Activated gamma-delta T cell (primary cell): ENCODE measurements at places on chromosomes 1 and 21.

GRCh38 chr1:240178366-240178765, 86.7 kb downstream of the FMN2 start:
- no peak for DNase-seq

DNA sequence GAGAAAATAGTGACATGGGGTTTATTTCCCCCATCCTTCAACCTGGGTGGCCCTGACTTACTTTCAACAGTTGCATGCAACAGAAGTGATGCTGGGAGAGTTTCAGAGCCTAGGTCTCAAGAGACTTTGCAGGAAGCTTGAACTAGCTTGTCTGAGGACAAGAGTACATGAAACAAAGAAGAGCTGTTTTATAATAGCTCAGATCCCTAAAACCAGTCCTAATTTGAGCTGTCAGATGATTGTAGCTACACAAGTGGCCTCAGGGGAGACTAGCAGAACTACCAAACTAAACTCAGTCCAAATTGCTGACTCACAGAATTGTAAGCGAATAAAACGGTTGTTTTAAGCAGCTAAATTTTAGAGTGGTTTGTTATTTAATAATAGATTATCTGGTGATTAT, 17.1 kb downstream of the RC3H1 start:
- no peak for DNase-seq

DNA sequence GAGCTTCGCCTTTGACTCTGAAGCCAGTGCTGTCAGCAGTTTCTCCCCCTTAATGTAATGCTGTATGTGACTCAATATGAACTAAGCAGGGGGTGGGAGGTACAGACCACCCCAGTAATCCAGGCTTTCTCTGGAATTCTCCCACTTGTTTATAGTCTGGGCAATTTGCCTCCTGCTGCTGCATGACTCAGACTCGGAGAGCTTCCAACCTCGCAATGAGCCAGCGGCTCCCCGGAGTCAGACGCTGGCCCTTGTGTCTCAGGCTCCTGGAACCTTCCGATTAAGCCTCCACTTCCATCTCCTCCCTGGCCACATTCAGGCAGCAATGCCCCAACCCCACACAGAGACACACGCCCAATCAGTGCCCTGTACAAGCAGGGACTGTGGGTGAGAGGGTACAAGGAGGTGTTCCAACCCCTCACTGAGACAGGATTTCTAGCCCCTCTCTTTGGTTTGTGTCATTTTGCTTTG, 471.7 kb upstream of the VAMP3 start:
- DNase-seq: no peak

DNA sequence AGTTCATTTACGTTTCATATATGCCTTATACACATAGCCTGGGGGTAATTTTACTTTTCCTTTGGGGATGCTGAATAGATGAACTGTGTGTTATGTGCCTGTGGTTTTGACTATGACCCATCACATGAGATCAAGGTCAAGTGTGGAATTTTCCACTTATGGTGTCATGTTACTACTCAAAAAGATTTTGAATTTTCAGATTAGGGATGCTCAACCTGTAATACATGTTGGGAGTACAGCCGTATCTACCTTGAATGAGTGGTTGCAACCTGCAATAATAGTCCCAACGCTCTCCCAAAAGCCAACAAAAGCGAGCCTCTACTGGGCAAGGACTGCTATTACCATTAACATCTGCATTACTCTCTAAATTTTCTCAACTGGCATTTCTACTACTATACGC, 68.5 kb upstream of the SDC3 start:
- no peak for DNase-seq

DNA sequence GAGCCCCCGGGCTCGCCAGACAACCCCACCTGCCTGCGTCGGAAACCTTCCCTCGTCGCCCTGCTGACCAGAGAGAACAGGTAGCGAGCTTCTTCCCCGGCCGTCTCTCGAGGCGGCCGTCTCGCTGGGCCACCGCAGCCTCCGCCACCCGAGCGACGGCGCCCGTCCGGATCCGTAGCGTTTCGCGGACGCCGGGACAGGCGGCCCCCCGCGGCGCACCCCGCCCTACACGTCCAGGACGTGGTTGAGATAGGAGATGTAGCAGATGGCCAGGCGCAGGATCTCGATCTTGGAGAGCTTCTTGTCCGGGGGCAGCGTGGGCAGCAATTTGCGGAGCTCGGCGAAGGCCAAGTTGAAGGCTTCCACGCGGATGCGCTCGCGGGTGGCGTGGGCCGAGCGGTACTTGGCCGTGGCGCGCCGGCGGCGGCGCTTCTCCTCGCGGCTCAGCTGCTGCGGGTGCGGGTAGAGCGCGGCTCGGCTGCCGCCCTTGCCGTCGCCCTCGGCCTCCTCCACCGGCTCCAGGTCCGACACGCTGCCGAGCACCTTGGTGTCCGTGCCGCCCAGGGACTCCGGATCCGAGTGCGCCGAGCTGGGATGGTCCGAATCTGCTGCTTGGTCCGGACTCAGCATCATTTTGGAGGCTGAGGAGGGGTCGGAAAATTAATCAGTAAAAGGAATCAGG, 3.0 kb downstream of the NHLH2 start:
- DNase-seq: no peak

GRCh38 chr1:153350321-153350957, 1.8 kb upstream of the PGLYRP4 start:
- DNase-seq: no peak

DNA sequence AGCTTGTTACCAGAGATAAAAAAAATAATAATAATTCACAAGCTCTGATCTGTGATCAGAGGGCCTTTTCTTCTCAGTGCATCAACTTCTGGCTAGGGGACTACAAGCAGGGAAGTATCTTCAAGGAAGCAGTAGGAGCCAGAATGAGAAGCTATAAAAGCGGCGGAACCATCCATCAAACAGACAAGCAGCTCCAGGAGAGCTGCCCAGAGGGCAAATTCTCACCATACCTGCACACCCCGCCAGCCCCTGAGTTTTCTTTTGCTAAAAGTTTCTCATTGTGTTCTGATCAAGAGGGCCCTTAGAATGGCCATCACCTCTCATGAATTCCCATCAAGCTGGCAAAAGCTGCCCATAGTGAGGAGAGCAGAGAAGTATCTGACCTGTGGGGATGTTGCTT, 99.4 kb downstream of the SMYD2 start:
- DNase-seq: no peak

- DNase-seq: no peak
These were observed 34.6 kb downstream of the UMODL1 start for GRCh38 chr21:42105476-42106315.

DNA sequence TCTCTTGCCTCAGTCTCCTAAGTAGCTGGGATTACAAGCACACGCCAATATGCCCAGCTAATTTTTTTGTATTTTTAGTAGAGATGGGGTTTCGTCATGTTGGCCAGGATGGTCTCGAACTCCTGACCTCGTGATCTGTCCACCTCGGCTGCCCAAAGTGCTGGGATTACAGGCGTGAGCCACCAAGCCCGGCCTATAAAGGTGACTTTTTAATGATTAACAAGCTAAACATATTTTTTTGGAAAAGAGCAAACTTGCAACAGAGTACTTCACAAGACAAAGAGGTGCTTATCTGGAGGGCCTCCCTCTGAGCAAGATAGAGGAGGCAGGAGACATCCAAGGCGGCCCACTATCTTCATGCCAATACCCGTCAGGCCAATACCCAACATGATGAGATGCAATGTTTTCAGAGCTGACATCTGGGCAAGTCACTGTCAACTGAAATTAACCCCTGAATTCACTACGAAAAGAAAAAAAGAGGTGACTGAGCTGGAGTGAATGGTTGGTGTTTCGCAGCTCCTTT, 10.5 kb downstream of the BCAR3 start:
- DNase-seq: no peak

DNA sequence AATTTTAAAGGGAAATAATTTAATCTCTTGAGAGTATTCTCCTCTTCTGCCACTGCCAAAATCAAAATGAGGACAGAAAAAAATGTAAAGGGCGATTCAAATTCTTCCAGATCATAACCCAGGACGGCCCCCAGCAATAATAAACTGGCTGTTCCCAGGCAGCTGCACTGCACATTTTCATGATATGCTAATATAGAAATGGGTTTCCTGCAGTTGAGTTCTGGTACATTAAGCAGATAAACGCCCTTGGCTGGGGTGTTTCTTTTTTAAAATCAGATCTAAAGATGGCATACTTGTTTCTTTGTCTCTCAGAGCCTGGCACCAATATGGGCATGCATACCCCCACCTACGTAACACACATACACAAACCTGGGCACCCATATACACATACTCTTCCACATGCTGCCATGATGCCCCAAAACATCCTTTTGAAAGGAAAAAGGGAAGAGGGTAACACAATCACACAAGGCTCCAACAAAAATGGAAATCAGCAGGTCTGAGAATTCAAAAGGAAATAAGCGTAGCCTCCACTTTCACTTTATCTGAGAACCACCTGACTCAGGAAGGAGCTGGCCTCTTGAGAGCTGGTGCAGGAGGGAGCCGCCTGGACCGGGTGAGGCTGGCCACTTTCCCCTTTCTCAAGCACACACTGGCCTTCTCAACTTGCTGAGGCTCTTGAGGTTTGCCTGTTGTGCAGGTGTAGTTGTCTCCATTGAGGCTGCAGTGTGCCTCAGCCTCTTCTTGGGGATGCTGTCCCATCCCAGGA, 653.4 kb downstream of the KIF26B start:
- no peak for DNase-seq

- no peak for DNase-seq
These were observed 4.2 kb upstream of the NENF start for GRCh38 chr1:212428496-212428895.

DNA sequence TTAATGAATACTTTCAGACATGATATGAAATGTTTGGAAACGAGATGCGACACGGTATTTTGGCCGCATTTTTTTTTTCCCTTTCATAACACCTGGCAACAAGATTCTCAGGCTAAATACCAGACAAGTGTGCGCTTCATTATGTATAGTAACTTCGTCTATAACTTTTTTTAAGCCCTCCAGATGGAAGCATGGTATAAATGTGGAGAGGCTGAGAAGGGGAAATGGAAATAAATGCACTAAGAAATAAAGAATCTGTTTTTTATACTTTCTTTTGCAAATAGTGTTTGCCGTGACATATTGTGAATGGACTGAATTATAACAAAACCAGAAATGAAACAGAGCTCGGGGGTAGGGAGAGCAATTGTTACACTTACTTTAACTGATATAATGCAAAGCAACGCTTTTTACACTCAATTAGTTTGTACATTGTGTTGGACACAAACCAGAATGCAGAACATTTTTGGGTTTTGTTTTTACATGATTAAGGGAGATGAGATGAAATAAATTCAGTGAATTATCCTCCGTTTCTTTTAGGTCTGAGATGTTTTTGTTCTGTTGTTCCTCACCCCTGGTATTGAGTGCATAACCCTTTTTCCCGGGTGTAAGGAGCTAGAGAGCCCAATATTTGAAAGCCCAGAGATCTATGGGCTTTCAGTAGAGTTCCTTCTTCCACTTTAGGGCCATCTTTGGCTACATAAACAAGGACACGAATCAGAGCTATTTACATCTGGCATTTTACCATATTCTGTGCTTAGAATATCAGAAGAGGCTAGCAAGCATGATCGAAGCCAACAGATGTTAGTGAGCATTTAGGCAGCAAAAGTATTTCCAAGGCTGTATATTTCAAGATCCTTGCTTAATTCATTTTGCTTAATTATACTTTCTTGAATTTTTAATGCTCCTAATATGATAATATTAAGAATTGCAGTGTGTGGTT, 478.0 kb downstream of the CAMTA1 start:
- DNase-seq: no peak

DNA sequence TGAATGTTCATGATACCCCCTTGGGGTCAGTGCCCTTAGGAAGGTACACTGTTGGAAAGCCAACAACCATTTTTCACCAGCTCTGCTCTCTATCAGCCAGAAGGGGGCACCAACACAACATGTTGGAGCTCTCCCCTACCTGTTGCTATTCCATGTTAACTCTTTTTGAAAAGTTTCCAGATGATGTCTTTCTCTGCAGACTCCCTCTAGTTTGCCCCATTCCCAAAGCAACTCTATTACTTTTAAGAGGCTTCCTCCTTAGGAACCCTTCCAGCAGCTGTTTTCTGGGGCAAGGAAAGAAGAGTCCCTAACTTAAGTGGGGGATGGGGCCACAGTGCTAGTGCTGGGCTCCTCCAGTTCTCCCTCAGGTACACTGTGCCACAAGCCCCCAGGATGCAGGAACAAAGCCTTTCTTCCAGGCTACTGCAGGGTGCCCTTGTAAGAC, 22.9 kb upstream of the NDC1 start:
- no peak for DNase-seq

DNA sequence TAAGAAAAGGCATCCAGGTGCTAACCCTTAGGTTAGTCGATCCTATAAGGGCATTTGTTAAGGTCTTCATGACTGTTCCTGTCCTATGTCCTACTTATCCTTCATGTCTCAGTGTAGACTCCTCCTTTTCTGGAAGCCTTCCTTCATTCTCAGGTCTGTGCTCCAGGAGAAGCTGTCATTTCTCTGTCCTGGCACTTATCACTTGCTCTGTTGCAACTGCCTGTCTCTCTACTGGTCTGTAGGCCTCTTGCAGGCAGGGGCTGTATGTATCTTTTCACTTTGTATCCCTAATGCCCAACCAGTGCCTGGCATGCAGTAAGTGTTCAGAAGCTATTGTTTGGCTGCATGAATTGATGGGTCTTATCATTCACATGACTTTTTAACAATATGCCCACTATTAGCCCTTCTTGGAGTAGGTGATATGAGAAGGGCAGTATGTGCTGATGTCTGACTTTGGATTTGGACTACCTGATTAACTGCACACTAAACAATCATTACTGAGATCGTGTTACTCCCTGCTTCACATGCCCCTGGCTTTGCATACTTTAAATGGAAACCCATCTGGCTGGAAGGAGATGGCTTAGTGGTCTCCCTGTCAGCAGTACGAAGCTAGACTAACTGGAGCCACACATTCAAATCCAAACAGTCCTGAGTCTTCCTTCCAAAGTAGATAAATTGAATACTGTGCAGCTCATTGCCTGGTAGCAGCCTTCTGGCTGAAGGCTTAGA, 88.8 kb downstream of the RGL1 start:
- no peak for DNase-seq

GRCh38 chr1:3905953-3906671, 6.0 kb upstream of the C1orf174 start:
- no peak for DNase-seq

- no peak for DNase-seq
These were observed 475.3 kb upstream of the ADGRL2 start for GRCh38 chr1:81325397-81325796.

- no peak for DNase-seq
These were observed 58.9 kb downstream of the C1orf198 start for GRCh38 chr1:230809256-230809990.

- no peak for DNase-seq
These were observed 28.4 kb upstream of the BCAS2 start for GRCh38 chr1:114609826-114610225.

GRCh38 chr1:103945774-103946173, 196.1 kb downstream of the AMY1C start:
- DNase-seq: no peak

DNA sequence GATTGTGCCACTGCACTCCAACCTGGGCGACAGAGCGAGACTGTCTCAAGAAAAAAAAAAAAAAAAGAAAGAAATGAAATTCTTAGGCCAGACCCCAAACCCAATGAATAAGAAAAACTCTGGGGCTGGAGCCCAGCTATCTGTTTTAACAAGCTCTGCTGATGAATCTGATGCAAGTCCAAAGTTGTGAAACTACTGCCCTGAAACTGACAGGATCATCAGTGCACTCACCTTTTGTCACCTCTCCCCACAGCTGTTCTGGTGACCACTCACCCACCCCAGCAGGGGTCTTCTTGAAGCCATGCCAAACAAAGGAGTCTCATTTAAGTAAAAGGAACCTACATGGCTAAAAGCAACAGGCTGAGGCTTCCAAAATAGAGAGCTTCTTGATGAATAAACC, 8.4 kb downstream of the PABPC4 start:
- DNase-seq: no peak

- DNase-seq: no peak
These were observed 5.7 kb downstream of the ZBTB7B start for GRCh38 chr1:155008015-155008941.

- no peak for DNase-seq
These were observed 30.3 kb downstream of the SSBP3 start for GRCh38 chr1:54375712-54376429.
